ENCODE measurements at places on chromosomes 6 and 20.

GRCh38 chr6:16483315-16483875 is 245.0 kb downstream of the GMPR start:
- no peak for DNase-seq

DNA sequence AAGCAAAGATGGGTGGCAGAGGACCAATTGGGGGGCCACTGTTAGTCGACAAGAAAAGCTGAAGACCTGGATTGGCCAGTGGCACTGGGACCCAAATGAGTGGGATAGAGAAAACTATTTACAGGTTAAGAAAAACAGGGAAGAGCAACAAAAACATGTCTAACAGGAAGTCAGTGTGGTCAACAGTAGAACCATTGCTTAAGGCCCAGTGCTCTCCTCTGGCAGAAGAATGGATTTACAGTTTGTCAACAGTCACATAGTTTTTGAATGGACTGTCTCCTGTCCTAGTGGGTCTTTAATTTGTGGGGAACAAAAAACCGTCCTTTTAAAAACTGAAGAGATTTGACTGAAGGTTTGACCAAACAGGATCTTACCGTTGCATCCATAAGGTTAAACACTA is 12.1 kb upstream of the WTAP start:
- no peak for DNase-seq

GRCh38 chr6:94130478-94130877 is 711.1 kb upstream of the EPHA7 start:
- no peak for DNase-seq

GRCh38 chr20:24445510-24446170 is 23.8 kb upstream of the SYNDIG1 start:
- DNase-seq, result no peak

DNA sequence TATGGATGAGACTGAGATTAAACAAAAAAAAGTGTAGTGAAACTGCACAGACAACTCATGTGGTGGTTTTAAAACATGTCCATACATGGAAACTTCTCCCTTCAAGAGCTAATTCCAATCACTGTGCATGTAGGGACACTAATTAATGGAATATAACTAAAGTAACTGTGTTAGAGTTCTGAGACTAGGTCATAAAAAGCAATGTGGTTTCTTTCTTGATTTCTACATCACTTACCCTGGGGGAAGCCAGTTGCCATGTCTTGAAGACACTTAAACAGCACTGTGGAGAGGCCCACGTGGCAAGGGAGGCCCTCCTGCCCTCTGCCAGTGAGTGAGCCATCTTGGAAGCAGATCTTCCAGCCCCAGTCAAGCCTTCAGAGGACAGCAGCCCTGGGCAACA is 118.2 kb upstream of the DST start:
- no peak for DNase-seq

DNA sequence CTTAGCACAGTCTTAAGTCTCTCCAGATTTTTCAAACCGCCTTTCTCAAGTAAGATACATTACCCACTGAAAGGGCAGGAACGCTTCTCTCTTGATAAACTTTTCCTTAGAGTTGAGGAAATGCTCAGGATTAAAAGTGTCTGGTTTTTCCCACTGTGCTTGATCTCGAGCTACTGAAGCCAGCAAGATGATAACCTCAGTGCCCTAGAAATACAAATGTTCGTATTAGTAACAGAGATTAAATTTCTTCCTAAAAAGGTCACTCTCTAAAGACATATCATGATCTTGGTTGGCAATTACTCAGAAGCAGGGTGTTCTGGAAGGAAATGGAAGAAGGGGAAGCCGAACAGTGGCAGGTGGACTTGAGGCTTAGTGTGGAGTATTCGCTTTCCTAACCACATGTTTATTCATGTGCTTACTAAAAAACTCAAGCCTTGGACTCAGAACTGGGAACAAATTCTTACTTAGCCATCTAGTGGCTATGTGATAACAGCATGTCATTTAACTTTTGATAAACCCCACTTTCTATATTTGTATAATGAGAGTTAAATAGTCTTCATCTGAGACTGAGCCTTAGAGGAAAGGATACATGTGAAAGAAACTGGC is 20.1 kb downstream of the C6orf141 start:
- DNase-seq, result no peak

DNA sequence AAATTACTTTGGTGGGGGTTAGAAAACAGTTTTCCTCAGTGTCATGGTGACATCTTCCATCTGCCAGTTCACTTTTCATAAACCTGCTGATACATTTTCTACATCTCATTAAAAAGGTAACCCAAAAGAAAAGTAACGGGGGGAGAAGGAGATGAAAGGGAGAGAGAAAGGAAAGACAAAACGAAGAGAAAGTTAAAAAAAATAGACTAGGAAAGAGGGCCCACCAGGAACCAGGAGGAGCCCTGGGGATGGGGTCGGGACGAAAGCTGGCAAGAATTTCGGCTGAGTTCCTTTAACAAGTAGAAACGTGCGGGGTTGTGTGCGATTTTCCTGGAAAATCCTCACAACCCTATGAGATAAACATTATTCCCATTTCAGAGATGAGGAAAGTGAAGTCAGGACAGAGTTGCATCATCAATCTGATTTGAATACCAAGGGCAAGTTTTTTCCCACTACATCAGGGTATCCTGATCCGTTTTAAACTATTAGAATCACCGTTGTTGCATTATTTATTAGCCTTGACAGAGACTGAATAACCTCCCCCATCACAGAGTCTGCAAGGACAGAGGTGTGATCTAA is 53.4 kb upstream of the TPD52L1 start:
- no peak for DNase-seq

DNA sequence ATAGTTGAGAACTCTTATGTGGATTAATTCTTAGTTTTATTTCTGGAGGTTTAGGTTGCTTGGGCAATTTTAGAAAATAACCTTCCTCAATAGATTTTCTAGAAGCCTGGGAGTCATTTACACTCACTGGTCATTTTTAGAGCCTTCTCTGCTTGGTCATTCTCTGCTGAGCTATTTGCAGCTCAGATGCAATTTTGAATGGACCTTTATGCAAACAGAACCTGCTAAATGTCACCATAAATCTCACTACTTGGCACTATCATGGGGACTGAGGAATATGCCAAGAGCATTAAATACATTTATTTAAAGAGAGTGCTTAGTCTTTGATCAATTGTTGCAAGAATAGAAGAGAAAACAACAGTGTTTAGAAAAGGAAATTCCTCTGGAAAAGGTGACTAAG is 154.0 kb downstream of the CLVS2 start:
- DNase-seq, result no peak

DNA sequence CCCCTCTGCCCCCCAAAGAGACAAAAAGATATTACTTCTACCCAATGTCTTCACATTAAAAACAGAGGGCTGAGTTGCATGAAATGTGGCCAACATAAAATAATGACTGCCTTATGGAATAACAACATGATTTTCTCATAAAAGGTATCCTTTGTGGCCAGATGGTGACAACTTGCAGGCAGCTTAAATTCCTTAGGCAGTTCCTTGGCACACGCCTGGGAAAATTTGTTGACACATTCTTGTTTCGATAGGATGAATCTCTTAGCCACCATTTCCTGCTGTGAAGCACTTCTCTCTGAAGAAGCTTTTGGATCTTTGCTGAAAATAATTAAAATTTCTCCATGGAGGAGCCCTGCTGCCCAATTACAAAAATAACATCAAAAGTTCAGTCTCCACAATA is 109.0 kb upstream of the COL21A1 start:
- DNase-seq, result peak; percentile 72

- DNase-seq, result no peak
These were observed 45.7 kb downstream of the RAMACL start for GRCh38 chr6:166540631-166541331.

DNA sequence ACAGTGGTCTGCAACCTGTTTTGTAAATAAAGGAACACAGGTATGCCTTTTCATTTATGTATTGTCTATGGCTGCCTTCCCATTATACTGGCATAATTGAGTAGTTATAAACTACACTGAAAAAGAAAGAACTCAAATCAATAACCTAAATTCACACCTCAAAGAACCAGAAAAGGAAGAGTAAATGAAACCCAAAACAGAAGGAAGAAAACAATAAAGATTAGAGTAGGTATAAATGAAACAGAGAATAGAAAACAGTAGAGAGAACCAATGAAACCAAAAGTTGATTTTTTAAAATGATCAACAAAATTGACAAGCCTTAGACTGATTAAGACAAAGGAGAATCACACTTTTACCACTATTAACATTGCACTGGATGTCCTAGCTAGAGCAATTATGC is 34.7 kb downstream of the FAM184A start:
- no peak for DNase-seq

GRCh38 chr20:44666066-44666465 is 14.6 kb upstream of the ADA start:
- DNase-seq, result no peak

DNA sequence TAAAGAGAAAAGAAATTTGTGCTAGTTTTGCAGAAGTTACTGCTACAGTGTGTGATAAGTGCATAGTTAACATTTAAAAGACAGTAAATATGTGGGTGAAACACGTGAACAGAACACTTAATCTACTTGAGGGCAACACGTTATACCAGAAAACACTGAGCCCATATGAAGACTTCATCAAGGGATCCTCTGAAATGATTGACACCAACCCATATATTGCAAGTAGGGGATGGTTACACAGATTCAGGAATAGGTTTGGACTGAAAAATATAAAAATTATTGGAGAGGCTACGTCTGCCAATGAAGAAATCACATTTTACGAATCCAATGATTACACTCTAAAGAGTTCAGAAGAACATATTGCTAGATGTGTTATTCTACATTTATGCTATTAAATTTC is 185.6 kb downstream of the GPX5 start:
- no peak for DNase-seq

DNA sequence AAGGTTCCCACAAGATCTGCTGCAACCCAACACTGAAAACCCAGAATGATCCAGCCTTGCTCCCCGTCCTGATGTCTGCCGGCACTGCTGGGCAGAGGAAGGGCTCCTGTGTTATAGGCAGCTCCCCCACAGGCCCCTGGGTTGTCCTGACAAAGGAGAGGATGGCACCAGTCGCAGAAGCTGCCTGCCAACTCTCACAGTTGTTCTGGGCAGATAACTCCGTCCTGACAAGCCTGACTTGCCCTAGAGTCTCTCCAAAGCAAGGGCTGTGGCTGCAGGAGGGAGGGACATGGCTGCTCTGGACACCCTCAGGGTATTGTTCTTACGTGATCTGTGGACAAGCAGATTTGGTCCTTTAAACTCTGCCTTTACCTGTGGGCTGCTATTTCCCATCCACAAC is 243.8 kb downstream of the CDH26 start:
- DNase-seq, result no peak

DNA sequence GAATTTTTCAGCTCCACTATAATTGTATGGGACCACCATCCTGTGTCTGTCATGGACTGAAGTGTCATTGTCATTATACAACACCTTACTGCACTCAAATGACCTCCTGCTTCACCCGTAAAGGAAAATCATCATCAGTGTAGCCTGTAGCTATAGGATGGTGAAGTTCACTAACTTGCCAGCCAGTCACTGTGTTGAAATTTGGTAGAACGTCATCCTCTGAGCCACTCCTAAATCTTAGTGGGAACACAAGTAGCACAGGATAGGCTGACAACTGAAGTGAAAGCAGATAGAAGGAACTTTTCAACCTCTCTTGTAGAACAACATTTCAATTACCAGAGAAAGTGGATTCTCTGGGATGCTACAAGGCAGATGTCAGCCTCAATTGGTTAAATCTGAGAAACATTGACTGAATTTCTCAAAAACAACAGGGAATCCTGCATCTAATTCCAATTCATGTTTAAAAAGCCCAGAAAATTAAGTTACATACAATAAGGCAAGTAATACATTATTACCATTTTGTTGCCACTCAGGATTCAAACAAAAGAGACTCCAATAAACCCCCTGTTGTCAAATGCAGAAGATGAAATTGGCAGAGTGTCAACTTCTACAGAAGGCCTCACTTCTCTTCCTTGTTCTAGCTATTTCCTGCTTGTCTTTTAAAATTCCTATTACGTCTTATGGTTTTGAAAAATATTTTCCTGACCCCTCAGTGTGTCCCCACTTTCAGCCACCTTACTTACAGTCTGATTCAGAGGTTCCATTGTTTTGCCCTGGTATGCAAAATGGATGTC is 647.9 kb upstream of the AGPAT4 start:
- DNase-seq, result no peak

GRCh38 chr20:58398254-58398653 is 9.2 kb downstream of the VAPB start:
- DNase-seq, result no peak

DNA sequence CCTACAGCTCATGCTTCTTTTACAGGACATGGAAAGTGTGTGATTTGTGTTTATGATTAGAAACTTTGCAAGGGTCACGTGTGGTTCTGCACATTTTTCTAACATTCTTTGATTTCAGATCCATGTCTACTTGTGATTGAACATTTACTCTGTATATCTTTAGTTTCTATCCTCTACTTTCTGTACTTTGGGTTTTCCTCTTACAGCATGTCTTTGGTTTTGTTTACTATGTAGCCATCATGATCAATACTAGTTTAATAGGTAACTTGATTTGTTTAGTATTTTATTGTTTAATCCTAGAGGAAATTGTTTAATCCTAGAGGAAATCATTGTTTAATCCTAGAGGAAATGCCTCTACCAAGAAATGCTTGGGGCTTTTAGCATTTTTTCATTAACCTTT is 41.8 kb downstream of the XRN2 start:
- DNase-seq, result no peak

GRCh38 chr20:12591949-12592470 is 416.8 kb upstream of the SPTLC3 start:
- no peak for DNase-seq

- peak; percentile 91 for DNase-seq
These were observed 14.9 kb downstream of the CST3 start for GRCh38 chr20:23622839-23623343.

DNA sequence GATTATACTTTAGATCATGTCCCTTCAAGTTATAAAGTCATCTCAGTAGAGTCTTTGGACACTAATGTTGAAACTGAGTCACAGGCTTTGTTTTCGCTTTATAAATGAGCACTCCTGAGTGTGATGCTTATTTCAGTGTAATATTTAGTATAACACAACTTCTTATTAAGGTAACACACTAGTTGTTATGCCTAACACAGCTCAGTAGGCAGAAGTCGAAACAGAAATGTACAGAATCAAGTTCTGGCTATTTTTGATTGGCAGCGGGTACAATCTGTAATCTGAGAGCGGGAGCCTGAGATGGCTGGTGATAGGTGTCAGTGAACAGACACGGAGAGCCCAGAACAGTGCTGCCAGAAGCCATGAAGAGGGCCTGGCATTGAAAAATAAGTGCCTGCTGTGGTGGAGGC is 11.4 kb downstream of the HECA start:
- no peak for DNase-seq
